Fibroblast of lung (primary cell): ENCODE measurements at places on chromosomes 6 and 20. TPM values are rescaled to one million over a fixed set of nuclear protein-coding genes. Genes with fewer than 3 reads are reported as not detected.

GRCh38 chr6:134376785-134377184 is 58.9 kb upstream of the SGK1 start:
- DNase-seq: no peak

DNA sequence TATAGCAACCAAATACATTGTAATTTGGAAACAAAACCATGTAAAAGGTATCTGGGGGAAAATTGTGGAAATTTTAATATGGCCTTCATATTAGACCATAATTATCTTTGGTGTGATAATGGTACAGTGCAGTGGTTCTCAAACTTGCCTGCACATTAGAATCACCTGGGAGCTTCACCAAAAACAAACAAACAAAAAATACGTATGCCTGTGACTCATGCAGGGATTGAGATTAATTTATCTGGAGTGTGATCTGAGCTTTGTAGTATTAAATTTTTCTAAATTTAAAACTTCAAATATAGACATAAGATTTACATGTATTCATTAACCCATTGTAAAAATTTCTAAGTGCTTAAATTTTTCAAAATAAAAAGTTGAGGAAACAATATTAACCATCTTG is 31.5 kb downstream of the ARHGAP18 start:
- no peak for DNase-seq

The GABRR1 gene
- polyA plus RNA-seq: not detected in 2 replicates

The AFDN gene
- 20.5 and 21.0 TPM in 2 replicates for polyA plus RNA-seq

The EDN3 gene
- polyA plus RNA-seq: not detected in 2 replicates
